ENCODE measurements at places on chromosomes 6 and 20.
A peak's percentile ranks its signal among the peaks of the same experiment; 100 is the strongest.

DNA sequence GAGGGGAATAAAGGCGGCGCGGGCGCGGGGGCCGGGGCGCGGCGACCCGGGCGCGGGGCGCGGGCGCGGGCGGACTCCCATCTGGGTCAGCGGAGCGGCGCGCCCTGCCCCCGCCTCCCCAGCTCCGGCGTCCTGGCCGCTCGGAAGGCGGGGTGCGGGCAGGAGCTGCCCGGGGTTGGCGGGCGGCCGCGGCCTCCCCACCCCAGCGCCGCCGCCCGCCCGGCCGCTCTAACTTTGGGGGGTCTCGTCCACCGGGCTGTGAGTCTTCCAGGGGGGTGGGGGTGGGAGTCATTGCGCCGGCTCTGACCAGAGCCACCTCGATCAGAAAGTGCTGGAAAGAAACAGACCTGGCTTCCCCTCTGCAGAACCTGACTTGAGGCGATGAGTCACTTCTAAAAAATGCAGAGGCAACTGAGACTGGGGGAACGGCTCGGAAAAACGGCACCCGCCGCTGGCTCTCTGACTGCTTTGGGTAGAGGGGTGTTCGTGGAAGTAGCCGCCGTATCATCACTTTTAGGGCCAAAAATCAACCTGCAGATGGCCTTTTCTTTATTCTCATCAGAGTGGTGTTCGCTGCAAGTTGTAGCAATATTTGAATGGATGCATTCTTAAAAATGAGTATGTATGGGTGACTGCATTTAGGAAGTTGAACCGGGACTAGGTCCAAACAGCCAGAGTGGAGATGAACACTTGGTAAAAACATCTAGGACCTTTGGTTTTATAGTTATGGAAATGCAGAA is 667 bp downstream of the CAP2 start:
- peak; percentile 4 for DNase-seq

DNA sequence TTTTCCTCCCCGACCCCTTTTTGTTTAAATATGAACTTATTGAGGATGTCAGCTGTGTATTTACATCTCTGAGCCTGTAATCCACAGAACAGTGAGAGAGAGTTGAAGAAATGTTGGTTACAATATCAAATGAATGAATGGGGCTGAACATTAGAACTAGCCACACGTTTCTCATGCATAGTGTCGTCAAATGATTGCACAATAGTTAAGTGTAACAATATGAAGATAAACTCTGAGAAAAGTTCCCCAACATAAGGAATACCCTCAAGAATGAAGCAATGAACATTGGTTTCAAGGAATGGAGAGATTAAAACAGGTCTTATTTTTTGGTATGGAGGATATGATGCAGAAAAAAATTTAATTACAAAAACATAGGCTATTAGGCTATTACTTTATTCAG is 100.5 kb upstream of the DTNBP1 start:
- DNase-seq, result no peak

GRCh38 chr6:49736017-49736508 is 8.1 kb downstream of the CRISP3 start:
- no peak for DNase-seq

- DNase-seq, result no peak
Observed at GRCh38 chr6:157203312-157203744, 120.0 kb downstream of the TMEM242 start.

GRCh38 chr6:113610377-113610988 is 246.7 kb upstream of the MARCKS start:
- no peak for DNase-seq

- DNase-seq, result no peak
Observed at GRCh38 chr6:168070804-168071203, 8.2 kb downstream of the FRMD1 start.

- no peak for DNase-seq
Observed at GRCh38 chr6:1335367-1336037, 23.6 kb downstream of the FOXQ1 start.

GRCh38 chr6:63721181-63721580 is 85.6 kb downstream of the PHF3 start:
- DNase-seq, result no peak

DNA sequence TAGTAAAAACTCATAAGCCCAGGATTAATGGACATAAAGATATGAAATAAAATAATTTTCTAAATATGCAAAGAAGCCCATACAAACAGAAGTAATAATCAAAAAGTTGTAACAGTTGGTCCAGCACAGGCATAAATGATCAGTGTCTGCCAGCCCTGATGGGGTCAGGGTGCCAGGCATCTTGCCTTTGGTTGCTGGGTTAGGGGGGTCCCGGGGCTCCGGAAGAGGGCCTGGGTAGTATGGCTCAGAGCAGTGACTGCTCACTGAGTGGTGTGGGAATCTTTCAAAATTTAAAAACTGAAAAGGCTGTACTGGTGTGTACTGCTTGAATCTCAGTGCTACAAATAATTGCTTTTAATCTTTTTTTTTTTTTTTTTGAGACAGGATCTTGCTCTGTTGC is 7.7 kb upstream of the QKI start:
- DNase-seq, result no peak

- no peak for DNase-seq
Observed at GRCh38 chr6:23526526-23526925, 599.5 kb upstream of the NRSN1 start.

DNA sequence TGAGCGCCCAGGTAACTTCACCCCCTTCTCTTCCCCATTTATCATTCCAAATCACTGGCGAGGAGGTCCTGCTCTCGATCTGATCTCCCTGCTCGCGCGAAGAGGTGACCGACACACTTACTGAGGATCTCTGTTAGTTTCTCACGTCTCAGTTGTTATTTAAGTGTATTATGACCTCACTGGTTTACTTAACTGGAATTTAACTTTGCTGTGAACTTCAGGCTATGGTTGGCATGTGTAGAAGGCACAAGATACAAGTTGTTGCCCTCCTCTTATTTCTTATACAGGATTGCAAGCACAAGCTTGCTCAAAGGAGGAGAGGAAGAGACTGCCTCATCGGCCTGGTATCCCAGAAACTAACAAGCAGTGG is 1.2 kb downstream of the RNF217 start:
- no peak for DNase-seq

GRCh38 chr6:147109707-147110106 is 94.5 kb upstream of the STXBP5 start:
- DNase-seq, result no peak

DNA sequence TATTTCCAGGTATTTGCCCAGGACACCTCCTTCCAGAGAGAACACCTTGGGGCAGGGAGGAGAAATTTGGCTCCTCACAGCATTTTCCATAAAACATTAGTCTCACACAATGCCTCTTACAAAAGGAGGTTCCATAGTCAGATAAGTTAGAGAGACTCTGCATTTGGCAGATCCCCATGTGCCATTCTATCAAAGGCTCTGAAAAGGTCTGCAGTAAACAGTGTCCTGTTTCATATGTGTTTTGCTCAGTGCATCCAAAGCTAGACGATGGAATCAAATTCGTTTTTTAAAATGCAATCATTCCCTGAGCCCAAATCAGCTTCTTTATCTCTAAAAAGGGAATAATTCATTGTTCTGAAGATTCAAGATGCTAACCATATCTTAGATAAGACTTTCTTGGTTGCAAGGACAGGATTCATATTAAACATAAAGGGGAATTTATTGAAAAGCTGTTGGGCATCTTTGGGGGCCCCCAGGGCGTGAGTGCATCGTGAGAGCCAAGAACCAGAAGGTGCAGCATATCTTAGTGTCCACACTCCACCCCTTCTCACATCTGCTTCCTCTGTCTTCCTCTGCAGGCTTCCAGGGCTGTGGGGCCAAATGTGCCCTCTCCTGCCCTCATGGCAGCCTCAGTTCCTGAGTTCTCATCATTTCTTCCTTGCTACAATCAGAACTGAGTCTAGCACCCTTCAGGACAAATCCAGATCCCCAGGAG is 41.4 kb upstream of the MLN start:
- no peak for DNase-seq

DNA sequence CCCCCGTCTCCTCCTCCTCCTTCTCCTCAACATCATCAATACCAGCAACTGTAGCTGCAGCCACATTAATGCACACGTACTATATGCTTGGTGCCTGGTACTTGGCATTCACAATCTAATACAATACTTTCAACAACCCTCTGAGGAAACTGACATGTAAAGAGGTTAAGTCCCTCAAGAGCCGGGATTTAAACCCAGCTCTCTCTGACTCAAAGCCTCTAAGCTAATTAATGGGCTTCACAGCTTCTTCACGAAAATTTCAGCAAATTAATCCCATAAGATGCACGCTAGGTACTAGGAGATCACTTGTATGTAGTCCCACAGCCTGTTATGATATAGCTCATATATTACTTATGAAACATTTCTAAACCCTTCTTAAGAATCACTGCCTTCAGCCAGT is 73.1 kb upstream of the IPCEF1 start:
- no peak for DNase-seq

- no peak for DNase-seq
Observed at GRCh38 chr20:58695895-58696375, 3.3 kb downstream of the NPEPL1 start.

DNA sequence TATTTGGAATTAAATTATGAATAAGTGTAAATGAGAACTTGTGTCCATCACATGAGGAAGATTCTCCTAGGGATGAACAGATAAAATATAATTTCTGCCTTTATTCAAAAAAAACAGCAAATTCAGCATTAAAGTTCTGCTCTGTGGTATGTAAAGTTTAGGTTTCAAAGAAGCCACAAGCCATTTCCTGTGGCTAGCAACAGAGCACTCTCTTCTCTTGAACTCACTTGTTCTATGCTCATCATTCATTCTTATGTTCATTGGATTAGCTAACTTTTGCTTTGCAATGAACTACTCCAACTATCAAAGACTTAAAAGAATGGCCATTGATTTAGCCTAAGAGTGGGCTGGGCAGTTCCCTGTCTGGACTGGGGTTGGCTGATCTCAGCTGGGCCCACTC is 20.8 kb upstream of the SNRPB2 start:
- DNase-seq, result peak; percentile 42

GRCh38 chr20:60330461-60330860 is 372.2 kb downstream of the CDH26 start:
- DNase-seq, result no peak

DNA sequence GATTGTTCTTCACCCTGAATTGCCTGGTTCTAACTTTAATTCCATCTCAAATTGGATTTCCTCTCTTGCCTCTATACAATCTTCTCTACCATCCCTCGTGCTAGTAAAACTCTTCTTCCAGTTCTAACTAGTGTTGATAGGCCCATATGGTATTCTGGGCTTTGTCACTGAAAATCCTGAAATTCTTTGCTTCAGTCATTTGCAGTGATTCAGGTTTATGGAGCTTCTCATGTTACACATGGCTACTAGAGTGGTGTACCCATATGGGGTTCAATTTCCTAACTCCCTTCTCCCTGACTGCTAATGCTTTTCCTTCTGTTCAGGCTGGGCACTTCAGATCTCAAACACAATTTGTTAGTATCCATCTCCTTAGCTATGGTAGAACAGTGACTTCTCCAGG is 956.6 kb downstream of the KIF16B start:
- DNase-seq, result no peak

DNA sequence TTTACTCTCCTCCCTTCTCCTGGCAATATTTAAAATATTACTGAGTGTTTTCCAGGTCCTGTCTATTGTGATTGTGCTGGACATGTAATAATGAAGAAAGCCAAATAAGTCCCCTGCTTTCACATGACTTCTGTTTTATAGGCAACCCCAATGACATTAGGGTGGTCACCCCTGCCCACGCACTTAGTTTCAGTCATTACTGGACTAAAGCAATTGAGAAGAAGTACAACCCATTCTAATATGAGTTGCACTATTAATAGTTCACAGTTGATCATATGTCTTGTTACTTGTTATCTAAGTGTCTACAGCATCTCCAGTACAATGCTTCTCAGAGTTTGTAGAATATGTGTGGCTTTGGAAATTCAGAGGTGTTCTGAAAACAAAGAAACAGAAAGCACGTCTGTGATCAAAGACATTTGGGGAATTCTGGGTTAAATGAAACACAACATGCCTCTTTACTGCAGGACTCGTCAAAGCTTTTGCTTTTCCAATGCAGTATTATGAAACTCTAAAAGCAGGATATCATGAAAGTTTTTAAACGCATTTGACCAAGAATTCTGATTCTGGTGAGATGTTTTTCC is 789.5 kb downstream of the DHX35 start:
- DNase-seq, result no peak

DNA sequence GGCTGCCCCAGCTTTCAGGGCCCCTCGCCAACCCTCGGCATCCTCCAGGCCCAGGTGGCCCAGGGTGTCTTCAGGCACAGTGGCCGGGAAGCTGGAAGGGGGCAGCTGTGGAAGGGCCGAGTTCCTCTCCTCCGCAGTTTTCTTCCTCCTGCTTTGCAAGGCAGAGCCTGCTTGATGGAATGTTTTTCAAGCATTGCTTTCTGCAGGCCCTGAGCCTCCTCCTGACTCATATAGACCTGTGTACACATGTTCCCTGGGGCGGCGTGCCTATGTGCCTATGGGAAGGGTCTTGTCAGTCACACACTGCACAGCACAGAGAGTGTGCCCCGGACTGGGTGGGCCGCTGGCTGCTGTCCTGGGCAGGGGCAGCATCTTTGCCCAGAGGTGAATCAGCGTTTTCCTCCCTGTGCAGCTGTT is 107.5 kb downstream of the ERMARD start:
- DNase-seq, result no peak

- DNase-seq, result no peak
Observed at GRCh38 chr20:10667560-10668167, 6.1 kb downstream of the JAG1 start.

GRCh38 chr6:166253778-166254204 is 54.4 kb downstream of the PRR18 start:
- no peak for DNase-seq

GRCh38 chr6:146594495-146594894 is 4.3 kb upstream of the ADGB start:
- no peak for DNase-seq

GRCh38 chr6:139903411-139904157 is 529.1 kb upstream of the CITED2 start:
- peak; percentile 7 for DNase-seq

DNA sequence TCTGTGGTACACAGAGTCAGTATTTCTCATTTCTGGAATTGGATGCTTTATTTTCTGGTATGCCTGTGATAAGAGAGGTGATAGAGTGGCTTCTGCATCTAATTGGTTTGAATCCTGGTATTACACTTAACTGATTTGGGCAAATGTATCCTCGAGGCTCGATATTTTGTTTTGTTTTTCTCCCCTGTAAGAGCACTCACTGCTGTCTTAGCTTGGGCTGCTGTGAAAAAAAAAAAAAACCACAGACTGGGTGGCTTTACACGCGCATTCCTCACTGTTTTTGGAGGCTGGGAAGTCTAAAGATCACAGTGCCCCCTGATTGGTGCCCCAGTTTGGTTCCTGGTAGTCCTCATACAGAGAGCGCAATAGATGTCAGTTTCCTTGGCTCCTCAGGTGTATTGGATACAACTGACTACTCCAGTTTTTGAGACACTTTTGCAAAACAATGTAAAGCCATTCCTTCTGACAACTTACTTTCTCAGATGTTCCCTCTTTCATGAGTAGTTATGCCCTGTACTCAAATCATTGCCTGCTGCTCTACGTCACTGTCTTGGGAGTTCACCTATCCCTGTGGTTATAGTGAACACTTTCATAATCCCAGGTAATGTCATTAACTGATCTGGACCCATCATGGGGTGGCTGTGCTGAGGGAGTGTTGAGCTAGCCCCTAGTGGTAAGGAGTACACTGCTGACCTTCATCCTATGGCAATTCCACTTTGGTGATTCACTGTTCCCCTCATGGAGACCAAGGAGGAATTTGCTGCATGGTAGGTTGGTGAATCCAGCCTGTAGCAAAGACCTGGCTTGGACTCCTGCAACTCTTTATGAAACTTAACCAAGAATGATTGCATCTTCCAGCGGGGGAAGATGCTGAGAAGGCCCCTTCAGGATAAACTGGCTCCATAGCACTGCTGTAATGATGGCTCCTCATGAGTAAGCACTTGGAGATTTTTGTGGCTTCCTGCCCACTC is 3.5 kb upstream of the ACAT2 start:
- DNase-seq, result no peak

- no peak for DNase-seq
Observed at GRCh38 chr6:133893946-133894345, 5.0 kb downstream of the TCF21 start.
